ENCODE measurements at places on chromosomes 3 and 15.

DNA sequence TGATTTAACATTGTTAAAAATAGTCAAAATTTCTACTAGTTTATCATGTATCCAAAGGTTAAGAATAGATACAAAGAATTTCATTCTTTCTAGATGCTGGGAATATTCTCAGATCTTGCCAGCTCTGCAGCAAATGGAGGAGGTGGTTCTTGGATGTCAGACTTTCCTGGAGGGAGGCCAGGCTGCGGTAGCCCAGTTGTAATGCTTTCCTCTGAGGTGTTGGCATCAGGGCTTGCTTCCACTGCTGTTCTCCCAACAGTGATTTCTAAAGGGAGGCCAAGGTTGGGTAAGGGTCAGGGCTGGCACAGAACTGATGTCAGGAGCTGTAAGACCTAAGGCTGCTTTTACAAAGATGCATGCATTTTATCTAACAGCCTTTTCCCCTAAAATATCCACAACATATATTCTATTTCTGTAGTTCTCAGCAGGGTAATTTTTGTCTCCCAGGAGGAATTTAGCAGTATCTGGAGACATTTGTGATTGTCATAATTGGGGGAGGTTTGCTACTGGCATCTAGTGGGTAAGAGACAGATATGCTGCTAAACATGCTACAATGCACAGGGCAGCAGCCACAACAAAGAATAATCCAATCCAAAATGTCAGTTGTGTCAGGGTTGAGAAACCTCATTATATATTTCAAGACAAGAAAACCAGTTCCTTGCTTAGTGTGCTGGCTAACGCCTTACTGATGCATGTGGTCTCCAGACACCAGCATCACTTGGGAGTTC lies 42.0 kb upstream of the SPTSSB start:
- DNase-seq = no peak

GRCh38 chr15:34794590-34795206 lies 651 bp downstream of the ACTC1 start:
- DNase-seq = no peak

DNA sequence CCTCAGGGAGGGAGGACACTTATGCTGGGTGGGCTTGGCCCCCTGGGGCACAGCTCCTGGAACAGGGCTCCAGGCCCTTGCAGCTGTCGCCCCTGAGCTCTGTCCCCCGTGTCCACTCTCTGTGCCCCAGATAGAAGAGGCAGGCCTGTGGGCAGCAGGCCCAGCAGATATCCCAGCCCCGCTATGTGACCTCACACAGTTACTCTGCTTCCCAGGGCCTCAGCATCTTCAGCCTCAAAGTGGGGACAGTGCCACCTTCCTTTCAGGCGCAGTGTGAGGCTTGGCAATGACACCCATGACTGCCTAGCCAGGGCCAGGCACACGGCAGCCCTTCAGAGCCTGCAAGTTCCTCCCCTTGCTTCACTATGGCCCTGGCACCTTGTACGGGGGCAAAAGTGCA lies 98.4 kb downstream of the IQSEC1 start:
- no peak for DNase-seq

GRCh38 chr15:39124553-39125171 lies 456.2 kb upstream of the THBS1 start:
- peak; percentile 38 for DNase-seq

DNA sequence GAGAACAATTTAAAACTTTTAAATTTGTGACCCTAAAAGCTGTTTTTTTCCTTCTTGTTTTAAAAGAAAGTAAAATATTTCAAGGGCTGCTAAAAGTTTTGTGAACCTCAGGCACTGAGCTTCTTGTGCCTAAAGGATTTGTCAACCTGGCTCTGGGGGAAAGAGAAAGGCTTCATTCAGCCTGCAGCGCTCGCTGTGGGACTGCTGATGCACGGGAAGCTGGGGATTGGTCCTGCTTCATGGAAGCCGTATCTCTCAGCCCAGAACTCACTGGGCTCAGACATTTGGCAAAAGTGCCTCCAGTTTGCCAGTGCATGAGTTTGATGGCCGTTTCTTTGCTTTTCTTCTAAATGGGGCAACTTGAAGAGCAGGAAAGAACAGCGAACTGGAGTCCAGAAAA lies 30.8 kb downstream of the TPRG1 start:
- DNase-seq = no peak
